ENCODE measurements at places on chromosomes 13 and 19.

GRCh38 chr13:75161804-75162203 lies 320.2 kb downstream of the TBC1D4 start:
- no peak for DNase-seq

DNA sequence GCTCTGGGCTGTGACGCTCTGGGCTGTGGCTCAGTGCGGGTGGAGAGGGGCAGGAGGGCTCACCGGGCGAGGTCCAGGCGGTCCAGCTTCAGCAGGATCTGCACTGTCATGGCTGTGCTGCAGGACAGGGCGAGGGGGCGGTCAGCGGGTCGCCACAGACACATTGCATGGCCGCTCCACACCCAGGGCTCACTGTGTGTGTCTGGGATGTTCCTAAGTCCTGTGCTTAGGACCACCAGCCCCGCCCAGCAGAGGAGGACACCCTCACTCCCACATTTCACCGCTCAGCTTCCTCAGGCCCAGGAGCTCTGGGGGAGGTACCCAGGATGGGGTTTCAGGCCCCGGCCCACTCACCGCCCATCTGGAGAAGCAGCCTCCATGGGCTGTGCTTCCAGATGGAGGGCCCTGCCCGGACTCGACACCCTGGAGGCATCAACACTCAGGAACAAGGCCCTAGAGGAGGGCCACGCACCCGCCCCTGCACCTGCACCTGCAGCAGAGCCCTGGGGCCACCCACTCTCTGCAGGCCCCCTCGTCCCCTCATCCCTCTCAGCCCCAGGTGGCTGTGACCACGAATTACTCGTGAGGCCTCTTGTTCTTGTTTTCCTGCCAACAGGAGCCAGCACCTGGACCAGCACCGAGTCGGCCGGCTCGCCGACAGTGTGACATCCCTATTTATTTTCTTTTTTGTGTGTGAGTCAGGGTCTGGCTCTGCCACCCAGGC lies 9.7 kb upstream of the CERS1 start:
- no peak for DNase-seq

DNA sequence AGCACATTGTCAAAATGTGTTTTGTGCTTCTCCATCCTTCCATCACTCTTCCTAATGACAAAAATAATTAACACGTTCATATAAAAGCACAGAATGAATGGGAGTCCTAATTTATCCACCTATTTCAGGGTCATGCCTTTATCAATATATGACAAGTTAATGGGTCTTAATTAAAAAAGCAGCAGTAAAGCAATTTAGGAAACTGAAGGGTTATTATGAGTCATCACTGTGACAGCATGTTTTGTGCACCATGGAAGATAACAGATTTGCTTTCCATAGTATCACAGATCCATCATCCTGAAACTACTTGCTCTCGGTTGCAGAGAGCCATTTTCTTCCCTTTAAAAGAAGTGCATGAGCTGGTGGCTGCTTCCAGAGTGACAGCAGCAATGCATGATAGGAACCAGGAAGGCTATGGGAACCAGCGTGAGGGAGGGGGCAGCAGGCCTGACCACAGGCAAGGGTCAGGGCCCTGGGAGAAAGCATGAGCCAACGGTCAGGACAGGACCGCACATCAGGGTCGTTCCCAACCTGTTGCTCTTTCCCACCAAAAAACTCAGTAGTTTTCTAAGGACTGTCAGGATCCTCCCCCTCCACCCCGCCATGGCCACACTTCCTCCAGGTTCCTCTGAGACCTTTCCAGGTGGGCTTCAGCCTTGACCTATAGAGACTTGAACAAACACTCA lies 784.1 kb downstream of the UQCRFS1 start:
- DNase-seq = no peak

GRCh38 chr13:99812625-99813024 lies 158.9 kb downstream of the ZIC5 start:
- peak; percentile 90 for DNase-seq

GRCh38 chr13:113997845-113998751 lies 24.2 kb upstream of the C13orf46 start:
- DNase-seq = peak; percentile 64

DNA sequence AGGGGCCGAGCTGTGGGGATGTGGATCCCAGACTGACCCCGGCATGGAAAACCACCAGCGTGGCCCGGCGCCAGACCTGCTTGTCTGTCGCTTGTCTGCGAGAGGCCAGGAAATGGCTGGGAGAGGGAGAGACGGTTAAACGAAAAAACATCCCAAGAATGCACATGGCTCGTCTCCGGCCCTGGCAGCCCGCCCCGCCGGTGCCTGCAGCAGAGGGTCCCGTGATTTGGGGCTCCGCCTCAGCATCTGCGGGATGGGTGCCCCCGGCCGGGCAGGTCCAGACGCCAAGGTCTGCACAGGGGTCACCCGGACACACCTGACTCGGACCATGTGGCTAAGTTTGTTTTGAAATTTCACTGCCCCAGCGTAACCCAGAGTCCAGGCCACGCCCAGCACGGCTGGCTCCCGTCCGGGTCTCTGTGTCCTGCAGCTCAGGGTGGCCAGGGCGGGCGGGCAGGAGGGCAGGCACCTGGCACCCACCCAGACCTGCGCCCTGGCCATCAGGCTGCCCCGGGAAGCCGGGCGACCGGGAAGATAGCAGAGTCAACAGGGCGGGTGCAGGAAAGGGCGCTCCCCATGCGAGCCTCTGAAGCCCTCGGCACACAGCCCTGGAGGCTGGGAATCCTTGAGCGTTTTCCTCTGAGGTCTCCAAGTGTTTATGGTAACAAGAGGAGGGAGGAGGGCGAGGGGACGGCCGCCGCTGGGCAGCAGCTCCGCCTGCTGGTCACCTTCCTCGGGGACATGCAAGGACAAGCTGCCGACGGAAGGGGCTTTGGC lies 103.2 kb downstream of the GADD45B start:
- DNase-seq = peak; percentile 92

DNA sequence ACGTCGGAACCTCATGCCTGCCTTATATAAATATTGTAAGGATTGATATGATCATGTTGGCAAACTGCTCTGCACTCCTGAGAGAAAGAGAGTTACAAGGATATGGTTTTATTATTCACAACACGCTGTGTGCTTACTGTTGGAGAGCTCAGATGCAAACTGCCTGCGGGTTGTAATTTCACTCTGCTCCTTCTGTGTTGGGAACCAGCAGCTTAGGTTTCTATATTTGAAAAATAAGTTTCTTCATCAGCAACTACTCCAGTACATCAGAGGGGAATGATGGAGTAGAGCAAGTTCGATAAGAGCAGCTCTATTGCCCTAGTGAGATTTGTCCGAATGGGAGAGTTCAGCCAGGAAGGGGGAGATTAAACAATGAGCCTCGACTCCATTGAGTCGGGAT lies 106.9 kb upstream of the UBL3 start:
- DNase-seq = no peak

DNA sequence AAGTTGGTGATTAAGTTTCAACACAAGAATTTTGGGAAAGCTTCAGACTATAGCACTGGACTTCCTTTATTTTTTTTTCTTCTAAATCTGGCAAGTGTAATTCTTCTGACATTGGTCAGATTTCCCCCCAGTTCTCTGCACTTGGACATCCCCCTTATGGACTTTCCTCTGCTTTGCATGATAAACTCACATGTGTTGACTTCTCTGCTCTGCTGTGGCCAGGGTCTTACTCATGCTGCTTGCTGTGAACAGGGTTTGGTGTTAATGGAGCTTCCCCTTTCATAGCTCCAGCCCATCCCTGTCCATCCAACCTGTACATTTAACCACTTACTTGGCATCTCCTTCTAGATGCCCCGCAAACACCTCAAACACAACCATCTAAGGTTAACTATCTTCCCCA lies 70.5 kb upstream of the SPATA13 start:
- DNase-seq = no peak

DNA sequence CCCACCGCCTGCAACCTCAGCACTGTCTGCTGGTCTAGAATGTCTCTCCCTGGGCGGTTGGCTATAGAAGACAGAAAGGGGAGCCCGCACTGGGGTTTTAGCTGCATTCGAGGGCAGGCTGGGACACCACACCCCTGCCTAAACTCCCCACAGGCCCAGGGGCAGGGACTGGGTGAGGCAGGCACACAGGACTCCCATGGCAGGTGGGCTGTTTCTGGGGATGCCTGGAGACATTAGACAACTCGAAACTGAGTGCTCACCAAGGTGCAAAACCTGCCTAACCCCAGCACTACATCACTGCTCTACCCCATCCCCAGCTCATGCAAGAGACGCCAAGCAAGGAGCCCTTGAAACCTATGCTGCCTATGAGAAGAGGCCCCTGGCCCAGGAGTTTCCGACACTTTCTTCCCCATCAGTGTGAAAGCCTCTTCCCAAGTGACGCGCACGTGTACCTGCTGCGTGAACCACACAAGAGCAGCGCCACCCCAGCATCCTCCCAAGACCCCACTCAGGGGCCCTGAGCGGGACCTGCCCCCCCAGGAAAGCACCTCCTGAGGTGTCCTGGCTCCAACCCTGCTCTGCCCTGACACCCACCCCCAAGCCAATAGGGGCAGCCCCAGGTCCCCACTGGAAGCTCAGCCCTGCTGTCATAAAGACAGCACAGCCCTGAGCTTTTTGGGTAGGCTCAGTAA lies 121.2 kb downstream of the TUBA3C start:
- DNase-seq = no peak
